Esophagus squamous epithelium (tissue), 5 donors: ENCODE measurements at places on chromosomes 1 and 21.

DNA sequence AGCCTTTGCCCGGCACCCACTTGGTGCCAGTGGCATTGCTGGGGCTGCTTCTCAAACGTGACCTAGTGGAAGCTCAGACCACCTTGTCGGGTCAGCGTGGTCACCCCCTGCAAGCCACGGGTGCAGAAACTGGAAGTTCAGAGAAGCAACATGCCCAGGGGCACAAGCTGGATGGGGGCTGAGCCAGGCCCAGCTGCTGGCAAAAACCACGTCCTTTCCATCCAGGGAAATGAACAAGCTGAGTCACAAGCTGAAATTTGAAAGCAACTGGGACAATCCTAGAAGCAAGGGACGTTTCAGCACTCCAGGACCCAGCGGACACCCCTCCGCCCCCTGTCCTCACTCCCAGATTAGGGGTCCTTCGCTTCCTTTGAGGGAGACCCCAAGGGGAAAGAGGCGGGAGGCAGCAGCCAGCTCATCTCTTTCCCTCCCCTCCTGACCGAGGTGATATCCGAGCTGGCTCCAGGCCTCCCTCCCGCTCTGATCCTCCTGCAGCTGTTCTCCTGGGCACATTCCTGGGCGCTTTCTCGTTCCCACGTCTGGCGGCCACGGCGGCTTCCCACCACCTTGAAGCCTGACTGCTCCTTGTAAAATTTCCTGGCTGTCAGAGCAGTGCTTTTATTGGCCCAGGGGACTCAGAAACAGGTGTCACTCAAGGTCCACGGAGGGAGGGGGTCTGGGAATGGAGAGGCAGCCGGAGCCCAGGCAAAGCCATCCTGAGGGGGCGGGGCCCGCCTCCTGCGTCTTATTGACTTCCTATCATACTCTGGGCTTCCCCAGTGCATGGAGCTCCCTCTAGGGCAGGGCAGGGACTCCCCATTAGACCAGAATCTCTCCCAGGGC, 62.8 kb downstream of the PAX7 start:
- no peak for DNase-seq

DNA sequence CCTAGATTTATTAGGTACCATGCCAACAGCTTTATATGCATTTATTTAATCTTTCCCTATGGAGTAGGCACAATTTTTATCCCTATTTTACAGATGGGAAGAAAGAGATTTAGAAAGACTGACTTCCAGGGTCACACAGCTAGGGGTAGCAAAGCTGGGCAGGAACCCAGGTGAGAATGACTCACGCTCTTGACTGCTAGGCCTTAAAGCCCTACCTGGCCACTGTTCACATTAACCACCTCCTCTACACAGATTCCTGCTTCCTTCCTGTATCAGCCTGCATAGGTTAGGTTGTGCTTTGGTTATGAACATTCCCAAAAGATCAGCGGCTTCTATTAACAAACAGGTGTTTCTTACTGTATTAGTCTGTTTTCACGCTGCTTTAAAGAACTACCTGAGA, 53.2 kb downstream of the DNAJC6 start:
- no peak for DNase-seq

GRCh38 chr1:150151291-150152181, 1.8 kb downstream of the PLEKHO1 start:
- DNase-seq = no peak

DNA sequence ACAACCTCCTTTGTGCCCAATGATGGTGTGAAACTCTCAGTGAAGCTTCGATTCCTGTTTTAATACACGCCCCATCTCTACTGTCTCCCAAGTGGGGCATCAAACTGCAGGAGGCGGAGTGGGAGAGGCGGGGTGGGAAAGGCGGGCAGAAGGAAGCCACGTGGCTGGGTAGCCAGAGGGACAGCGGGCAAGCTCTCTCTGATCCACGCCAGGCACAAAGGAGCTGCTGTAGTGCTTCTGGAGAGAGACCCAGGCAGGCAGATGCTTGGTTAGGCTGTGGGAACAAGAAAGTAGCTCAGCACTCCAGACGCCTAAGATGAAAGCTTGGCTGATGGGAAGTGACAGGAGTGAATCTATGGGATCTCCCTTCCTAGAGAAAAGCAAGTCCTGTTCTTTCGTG, 25.7 kb downstream of the TRIM67 start:
- DNase-seq = no peak

GRCh38 chr1:208280681-208281450, 36.7 kb upstream of the PLXNA2 start:
- DNase-seq = no peak
